ENCODE measurements at places on chromosomes 11 and 22.

DNA sequence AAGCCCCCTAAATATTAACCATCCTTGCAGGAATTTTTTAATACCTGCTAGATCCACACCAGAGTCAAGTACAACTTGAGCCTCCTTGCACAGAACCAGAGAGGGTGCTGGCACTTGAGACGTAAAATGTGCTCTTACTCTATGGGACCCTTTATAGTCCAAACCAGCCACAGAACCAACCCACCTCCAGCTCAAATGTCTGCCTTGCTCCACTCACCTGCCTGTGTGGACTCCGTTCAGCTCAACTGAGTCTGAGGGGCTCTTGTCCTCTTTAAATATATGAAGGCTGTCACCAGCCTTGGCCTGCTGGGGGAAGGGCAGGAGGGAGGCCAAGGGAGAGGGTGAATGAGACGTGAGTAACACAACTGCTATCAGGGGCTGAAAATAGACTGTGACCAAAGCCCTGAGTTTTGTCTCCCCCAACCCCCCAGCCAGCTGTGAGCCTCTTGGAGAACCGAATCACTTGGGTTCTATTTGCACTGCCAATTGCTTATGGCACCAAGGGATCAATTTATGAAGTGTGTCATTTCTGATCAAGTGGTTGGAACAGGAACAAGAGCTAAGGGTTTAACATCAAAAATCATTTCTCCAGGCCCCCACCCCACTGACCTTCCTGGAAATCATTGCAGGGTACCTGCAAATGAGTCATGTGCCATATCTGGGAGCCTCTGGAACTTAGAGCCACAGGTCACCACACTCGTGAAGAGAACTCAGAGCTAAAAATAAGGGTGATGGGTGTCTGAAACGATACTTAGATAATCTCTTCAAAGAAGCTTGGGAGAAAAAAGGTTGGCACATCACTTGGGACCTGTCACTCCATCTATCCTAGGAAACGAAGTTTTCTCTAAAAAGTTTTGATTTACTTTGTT, at the start of gene CSRP3:
Gene CSRP3 (minus strand): TSS at position 247 of the 869 bp plus-strand sequence. CDS start 9,535 bp downstream, outside the sequence.
- no peak for DNase-seq

DNA sequence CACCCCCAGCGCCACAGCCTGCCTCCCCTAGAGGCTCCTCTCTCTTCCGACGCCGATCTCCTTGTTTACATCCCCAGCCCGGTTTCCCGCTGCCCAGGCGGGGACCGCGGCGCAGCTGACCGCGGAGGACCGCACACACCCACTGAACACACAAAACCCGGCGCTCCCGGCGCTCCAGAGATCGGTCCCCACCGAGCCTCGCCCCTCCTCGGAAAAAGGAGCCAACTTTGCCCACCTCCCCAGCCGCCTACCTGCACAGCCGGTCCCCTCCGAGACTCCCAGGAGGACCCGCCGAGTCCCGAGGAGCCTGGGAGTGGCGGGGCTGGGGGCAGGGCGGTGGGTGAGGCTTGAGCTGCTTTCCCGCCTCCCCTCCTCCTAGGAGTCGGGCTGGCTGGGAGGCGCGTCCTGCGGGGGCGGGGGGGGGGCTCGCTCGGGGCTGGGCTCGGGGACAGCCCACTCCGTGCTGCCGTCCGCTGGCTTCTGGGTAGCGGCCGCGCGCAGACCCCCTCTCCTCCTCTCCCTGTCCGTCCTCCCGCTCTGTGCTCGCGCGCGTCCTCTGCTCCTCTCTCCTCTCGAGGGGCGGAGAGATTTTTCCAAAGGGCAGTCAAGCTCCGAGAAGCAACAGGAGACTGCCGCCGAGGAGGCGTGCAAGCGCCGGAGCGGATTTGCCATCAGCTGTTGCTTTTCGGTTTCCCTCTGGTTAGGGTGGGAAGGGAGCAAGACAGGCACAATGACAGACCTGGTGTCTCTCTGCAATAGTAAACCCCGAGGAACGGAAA, at the start of gene FXYD6:
Gene FXYD6 (minus strand): TSS at position 318 of the 779 bp plus-strand sequence. CDS start 33,882 bp downstream, outside the sequence.
- no peak for DNase-seq

DNA sequence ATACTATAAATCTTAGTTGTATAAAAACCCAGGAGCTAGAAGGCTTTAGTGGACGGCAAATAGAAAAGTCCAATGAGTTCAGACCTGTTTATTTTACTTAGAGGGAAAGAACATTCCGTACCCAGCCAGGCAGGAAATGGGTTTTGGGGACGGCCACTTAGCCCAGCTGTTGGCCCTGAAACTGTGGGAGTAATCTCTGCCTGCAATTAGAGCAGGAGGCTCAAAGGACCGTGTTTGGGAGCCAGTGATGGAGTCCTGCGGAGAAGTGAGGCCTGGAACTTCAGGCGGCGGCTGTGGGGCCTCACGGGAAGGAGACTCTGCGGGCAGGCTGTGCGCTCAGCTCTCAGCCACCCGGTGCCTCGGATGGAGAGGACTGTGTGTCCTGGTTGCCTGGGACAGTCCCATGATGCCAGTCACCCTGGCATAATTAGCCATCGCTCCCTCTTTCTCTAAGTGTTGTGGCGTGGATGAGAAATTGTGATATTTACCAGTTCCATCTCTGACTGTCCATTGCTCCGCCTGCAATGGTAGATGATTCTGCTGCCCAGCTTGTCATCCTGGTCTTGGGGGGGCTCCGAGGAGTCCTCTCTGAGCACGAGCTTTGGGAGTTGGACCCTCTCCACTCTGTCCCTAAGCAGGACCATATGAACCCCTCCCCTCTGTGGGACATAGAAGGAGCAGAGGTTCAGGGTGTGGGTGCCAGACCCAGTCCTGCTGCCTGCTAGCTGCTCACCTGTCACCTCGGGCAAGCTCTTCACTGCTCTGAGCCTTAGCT, 530.3 kb downstream of the TBC1D22A start:
- no peak for DNase-seq

- no peak for DNase-seq
These were observed 22.8 kb downstream of the DHCR7 start for GRCh38 chr11:71425409-71425808.

DNA sequence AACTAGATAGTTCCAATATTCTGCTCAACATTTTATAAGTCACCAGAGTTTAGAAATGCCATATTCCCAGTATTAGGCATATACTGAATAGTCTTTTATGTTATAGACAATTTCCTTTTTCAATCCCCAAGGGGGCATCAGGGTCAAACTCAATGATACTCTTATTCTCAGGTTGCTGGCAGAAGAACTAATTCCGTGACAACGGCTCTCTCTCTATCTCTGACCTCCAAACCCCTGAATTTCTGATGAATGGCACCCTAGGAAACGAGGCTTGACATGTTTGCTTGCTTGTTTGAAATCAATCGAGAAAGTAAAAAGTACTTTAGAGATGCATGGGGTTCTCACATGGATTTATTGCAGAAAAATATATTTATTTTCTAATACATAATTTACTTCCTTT, 160.1 kb downstream of the CASP12 start:
- DNase-seq = no peak

GRCh38 chr11:26276798-26277424, 55.0 kb upstream of the ANO3 start:
- no peak for DNase-seq

GRCh38 chr11:85694385-85694980, 8.5 kb upstream of the CCDC89 start:
- DNase-seq = no peak

DNA sequence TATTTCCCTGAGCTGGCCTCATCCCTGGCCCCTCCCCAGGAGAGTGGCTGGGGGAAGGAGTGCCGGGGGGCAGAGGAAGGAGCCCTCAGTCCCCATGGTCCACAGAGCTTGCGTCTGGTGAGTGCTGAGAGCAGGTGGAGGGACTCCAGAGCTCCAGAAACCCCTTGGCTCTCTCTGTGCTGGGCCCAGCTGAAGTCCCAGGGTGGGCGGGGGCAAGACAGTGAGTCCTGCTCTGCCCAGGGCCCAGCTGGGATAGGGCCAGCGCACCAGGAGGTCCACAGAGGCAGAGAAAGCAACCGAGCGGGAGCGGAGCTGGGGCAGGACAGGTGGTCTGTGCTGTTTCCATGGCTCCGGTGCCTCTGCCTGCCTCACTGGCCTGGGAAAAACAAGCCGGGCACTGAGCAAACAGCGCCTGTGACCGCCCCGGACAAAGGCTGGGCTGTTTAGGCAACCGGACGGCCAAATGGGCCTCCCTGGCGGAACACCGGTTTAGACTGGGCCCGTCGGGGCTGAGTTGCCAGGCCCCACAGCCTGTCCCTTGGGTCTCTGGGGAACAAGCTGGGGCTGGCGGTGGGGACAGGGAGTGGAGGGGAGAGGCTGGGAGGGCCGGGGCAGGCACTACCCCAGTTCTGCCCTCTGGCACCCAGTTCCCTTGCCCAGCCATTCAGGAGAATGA, 34.1 kb upstream of the WNT7B start:
- no peak for DNase-seq

DNA sequence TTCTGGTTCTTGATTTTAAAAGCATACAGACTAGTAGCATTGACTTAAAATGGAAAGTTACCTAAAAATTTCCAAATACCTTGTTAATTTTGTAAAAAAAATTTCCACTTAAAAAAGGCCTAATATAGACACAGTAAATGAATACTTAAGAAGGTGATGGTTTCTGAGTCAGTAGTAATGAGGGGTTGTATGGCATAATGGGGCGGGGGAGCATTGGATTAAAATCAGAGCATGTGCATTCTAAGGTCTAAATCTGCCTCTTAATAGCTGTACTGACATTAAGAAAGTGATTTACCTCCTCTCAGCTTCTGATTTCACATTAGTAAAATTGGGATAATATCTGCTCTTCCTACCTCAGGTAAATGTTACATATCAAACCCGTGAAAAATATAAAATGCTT, 446.5 kb downstream of the AASDHPPT start:
- DNase-seq = no peak

- DNase-seq = no peak
These were observed 5.2 kb downstream of the C11orf52 start for GRCh38 chr11:111923951-111924350.

GRCh38 chr11:44787981-44788380, 61.2 kb downstream of the TSPAN18 start:
- DNase-seq = no peak

DNA sequence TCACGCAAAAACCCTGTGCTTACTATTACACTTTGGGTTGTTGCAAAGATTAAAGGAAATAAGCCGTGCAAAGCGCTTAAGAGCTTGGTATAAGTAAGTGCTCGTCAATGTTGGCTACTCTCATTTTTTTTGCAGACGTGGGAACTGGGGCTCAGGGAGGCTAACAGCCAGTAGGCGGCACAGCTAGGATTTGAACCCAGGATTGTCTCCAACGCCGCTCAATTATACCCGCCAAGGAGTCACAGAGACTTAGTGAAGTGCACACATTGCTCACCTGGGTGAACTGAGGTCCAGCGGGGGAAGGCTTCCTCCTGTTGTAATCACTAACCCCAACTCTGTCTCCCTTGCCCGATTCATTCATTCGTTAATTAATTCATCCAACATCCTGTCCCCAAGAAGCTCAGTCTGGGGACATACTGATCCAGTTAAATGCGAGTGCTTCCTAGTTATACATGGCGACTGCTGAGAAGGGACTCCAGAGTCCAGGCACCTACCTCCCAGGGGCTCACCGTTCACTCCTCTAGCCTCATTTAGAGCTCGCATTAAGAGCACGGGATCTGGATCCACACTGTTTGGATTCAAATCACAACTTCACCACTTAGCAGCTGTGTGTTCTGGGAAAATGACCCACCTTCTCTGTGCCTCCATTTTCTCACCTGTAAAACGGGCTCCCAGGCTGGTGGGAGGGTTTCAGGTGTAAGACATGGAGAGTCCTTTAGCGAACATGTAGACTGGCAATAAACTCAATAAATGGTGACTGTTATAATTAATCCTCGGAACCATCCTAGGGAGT, 838 bp upstream of the MTFP1 start:
- no peak for DNase-seq

- DNase-seq = no peak
These were observed 14.9 kb upstream of the PPFIA1 start for GRCh38 chr11:70255477-70256116.

GRCh38 chr11:19394525-19395016, 153.8 kb upstream of the E2F8 start:
- no peak for DNase-seq

DNA sequence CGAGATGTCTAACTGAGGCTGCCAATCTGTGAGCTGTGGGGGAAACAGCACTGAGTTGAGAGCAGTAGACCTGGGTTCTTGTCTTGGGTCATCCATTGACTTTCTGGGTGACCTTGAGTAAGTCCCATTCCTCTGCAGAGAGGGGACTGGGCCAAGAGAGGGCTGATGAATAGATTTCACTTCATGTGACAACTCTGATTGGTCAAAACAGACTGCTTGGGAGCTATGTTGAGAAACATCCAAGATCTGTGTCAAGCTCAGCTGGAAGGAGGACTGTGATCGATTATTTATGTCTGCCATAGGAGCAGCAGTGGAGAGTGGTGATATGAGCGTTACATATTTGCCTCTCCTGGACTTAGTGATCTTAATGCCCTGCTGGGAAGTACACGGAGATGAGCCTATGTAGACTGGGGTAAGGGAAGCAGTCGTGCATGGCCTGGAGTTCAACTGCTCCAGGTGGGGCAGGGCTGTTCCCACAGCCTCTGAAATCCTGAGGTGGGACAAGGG, 47.7 kb downstream of the OTOG start:
- DNase-seq = no peak

GRCh38 chr11:69298267-69299022, 4.5 kb downstream of the MYEOV start:
- DNase-seq = no peak

DNA sequence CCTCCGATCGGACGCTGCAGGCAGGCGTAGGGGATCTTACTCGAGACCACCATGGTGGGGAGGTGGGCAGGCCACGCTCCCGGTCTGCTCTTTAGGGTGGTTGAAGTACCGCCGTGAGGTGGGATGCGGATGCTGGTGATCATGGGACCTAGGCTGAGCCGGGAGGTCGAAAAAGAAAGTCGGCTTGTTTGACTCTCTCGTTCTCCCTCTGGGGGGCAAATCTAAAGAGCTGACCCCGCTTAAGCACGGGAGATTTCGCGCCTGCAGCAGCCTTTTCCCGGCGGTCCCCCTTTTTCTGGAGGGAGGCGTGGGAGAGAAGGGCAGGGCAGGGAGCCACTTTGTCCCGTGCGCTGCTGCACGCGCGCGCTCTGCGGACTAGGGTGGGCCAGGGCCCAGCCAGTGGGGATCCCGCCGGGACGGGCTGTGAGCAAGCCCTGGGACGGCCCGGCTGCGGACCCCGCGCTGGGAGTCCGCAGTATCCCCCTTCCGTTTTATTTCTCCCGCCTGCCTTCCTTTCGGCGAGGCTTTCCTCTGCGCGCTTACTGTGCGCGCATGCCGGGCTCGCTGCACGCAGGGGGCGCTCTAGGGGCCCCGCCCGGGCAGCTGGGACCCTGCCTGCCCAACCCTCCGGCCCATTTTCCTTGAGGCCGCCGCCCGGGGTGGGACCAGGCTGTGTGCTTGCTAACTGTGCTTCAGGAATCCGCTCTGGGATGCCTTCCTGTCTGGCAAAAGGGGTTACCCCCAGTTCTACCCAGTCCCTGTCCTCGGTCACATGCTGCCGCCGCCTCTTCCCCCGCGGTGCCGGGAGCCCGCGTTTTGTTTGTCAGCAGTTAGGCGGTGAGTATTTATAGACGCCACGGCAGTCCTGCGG, 81.0 kb downstream of the PRR5L start:
- peak; percentile 56 for DNase-seq

- no peak for DNase-seq
These were observed 108.5 kb downstream of the CSNK2A3 start for GRCh38 chr11:11244470-11245080.

- DNase-seq = no peak
These were observed 123.6 kb upstream of the MTNR1B start for GRCh38 chr11:92845805-92846204.

GRCh38 chr22:21736084-21736642, 569 bp upstream of the YPEL1 start:
- no peak for DNase-seq

Measured in effector memory CD4-positive, alpha-beta T cell (primary cell).